Mesothelial cell of epicardium (in vitro differentiated cells): ENCODE measurements at places on chromosomes 4 and X. TPM values are rescaled to one million over a fixed set of nuclear protein-coding genes. Genes with fewer than 3 reads are reported as not detected.

DNA sequence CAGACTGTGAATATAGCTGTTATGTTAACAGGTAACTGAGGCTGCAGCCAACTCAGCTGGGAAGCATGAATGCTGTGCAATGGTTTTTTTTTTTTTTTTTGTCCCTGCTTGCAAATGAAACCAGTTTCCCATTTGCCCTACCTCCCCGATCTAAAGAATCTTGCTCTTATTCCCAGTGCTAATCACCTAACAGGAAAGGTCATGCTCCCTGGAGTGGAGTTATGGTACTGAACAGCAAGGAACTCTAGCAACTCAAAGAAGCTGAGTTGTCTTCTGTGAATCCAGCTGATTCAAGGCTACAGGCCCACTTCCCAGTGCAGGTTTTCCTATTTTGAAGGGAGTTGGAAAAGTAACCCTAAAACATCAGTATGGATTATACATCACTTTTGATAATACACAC lies 52.1 kb downstream of the HTR2C start:
- DNase-seq, result no peak

Gene GPR50
- total RNA-seq, result 0.25 to 0.65 TPM (median 0.64 TPM) in 3 replicates

Gene GNL3L
- 41.3 to 45.0 TPM (median 42.0 TPM) in 3 replicates for total RNA-seq

- DNase-seq, result no peak
Observed at GRCh38 chr4:87188048-87188447, 32.4 kb downstream of the KLHL8 start.

- no peak for DNase-seq
Observed at GRCh38 chrX:47191331-47191730, 2.3 kb upstream of the UBA1 start.

DNA sequence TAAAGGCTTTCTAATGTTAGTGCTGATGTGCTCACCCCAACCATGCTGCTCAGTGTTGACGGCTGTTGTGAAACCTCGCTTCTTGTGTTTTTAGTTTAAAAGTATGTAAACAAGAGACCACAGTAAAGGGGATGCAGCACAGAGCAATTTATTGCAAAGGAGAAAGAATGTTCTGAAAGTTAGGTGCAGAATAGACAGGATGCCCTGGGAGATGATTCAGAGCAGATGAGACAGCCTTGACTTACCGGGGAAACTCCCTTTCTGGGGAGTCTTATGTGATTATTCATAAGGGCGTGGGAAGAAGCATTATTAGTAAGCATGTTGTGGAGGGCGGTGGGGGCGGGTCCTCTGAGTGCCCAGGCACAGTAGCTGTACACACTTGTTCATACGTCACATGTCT lies 47.7 kb downstream of the EVC start:
- DNase-seq, result no peak

Gene IL1RAPL2
- total RNA-seq, result 0.42 to 0.92 TPM (median 0.54 TPM) in 3 replicates

Gene FHIP1A
- total RNA-seq, result 13.9 to 16.8 TPM (median 14.0 TPM) in 3 replicates

DNA sequence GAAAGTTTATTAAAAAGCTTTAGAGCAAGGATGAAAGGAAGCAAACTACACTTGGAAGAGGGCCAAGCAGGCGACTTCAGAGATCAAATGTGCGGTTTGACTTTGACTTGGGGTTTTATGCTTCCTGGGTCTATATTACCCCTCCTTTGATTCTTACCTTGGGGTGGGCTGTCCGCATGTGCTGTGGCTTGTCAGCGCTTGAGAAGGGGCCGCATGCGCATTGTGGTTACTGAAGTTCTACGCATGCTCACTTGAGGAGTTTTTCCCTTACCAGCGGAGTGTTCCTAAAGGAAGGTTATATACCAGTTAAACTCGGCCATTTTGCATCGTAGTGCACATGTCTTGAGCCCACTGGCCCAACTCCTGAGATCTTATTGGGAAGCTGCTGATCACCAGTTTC lies 9.9 kb downstream of the ZNF157 start:
- no peak for DNase-seq

- no peak for DNase-seq
Observed at GRCh38 chr4:110454441-110454840, 21.5 kb upstream of the ENPEP start.

Gene ARHGAP4
- 52.2 to 64.4 TPM (median 62.8 TPM) in 3 replicates for total RNA-seq

Gene CFAP99
- 0.11 TPM in 1 of 3 replicates, not detected in the others for total RNA-seq

DNA sequence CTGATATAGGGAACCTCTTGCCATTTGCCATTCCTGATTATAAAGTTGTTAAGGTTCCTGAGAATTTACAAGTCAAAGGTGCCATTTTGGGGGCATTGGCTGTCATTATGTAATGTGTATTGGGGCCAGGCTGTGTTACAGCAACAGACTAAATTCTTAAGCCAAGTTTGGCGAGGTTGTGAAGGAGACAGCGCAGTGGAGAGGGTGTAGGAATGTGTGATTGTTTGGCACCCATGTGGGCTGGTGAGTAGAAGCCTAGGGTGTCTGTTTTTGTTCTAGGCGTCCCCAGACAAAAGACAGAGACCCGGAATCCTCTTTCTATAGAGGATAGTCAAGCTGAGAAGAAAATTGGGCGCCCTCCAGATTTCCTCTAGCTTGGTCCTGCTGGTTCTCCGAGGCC lies 2535.3 kb downstream of the PCDH7 start:
- DNase-seq, result no peak

GRCh38 chrX:149643496-149643895 lies 11.9 kb upstream of the TMEM185A start:
- no peak for DNase-seq

Gene CTAG1B
- total RNA-seq, result not detected in 3 replicates

DNA sequence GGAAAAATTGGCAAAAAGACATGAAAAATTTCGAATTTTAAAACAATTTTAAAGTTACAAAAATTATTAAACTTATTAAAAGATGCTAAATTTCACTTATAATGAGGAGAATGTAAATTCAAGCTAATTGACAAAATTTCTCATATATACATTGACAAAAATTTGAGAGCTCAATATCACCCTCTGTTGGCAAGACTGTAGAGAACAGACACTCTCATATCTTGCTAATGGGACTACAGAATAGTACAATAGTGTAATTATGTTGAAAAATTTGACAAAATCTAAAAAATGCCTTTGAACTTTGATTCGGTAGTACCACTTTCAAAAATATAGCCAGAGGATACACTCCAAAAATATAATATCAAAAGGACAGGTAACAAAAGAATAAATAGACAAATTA lies 29.8 kb downstream of the DCAF8L2 start:
- no peak for DNase-seq

DNA sequence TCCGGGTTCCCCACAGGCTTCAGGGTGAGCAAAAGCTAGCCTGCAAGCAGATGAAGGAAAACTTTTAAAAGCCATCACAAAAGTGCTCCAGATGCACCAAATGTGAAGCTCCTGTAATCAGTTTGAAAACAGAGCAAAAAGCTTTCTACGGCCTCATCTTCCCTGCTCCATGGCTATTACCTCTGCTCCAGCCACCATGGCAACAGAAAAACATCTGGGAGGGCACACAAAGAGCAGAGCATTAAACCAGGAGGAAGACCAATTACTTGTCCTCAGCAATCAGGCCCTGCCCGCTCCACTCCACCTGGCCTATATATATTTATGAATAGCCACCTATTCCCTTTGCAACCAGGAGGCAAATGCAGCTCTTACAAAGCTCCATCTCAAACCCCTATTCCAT lies 33.6 kb downstream of the TMEM154 start:
- no peak for DNase-seq

- no peak for DNase-seq
Observed at GRCh38 chrX:139106069-139106468, 394.6 kb upstream of the FGF13 start.

Gene BMPR1B
- total RNA-seq, result 2.4 to 3.3 TPM (median 2.6 TPM) in 3 replicates

DNA sequence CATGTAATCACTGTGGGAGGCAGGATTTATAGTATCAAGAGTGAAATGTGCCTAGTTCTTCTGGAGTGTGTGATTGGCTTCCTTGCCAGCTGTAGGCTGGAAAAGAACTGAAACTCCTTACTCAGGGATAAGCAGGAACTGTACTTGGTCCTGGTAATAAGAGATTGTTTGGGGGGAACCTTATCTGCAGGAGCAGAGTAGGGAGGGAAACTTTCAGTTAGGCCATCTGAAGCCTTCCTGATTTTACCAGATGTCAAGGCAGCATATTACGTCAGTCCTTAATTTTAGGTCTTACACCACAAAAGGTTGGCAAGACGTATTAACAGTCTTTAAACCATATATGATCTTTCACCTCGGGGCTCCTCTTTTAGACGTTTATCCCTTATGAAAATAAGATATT lies 231.5 kb upstream of the FMR1 start:
- DNase-seq, result no peak

DNA sequence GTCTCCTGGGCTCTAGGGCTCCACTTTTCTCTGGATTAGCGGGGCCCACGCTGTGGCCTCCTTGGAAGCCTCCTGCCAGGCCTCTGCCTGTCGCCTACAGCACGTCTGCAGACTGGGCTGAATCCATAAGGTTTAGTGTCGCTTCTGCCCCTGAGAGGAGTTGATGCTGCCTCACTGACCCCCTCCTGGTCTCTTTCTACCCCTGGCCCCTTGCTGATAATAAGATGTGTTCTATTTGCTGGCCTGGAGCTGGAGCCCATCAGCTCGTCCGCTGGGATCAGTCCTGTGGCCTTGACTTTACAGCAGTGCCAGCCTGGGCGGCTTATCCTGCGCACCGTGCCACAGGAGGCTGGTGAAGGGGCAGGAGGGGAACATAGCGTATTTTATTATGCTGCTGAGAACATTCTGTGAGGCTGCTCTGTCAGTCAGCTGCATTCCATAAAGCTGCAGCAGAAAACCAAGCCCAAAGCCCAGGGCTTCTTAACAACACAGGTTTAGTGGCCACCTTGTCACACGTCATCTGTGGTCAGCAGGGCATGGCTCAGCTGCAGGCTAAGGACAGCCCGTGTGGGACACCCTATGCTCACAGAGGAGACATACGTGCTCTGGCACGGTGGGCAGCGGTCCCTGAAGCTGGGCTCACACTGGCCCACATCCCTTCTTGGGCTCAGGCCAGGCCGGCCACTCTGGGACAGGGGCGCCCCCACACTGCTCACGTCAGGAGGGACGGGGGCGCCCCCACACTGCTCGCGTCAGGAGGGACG lies 29.3 kb upstream of the HGFAC start:
- no peak for DNase-seq

Gene PABPC1L2B
- not detected in 3 replicates for total RNA-seq

- no peak for DNase-seq
Observed at GRCh38 chr4:83889802-83890201, 353.9 kb downstream of the GPAT3 start.

Gene AKAP14
- not detected in 3 replicates for total RNA-seq

GRCh38 chr4:88246600-88246999 lies 37.8 kb downstream of the PPM1K start:
- DNase-seq, result no peak

Gene WAS
- total RNA-seq, result 1.4 to 2.2 TPM (median 1.5 TPM) in 3 replicates

Gene TMEM31
- 0.74 to 1.2 TPM (median 0.75 TPM) in 3 replicates for total RNA-seq

Gene SLC34A2
- total RNA-seq, result 0.07 to 0.34 TPM (median 0.22 TPM) in 3 replicates

Gene TLR1
- 0.77 to 1.2 TPM (median 0.82 TPM) in 3 replicates for total RNA-seq

Gene PTCHD1
- total RNA-seq, result 5.7 to 7.2 TPM (median 7.0 TPM) in 3 replicates

Gene CXCL11
- total RNA-seq, result not detected in 3 replicates

Gene NPFFR2
- total RNA-seq, result not detected in 3 replicates

DNA sequence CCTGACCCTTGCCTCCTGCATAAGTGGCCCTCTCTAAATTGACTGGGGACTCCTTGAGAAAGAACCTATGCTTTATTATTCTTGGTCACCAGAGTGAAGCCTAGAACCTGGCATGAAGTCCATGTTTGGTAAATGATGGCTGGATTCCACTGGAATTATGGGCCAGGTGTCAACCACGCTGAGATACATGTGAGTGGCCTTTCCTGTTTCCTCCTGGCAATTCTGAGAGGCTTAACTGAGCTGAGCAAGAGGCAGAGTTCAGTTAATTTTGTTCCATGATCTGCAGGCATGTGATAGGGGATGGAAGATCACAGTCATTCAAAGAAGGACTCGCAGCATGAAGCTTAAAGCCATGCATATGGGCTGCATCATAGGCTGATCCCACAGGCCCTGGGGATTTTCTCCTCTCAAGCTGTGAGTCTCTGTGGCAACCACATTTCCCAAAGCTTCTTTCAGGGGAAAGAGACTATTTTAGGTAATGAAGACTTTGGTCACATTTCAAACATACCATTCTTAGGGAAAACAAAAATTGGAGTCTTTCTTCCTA lies 69.4 kb upstream of the CLNK start:
- DNase-seq, result no peak

Gene FGD1
- total RNA-seq, result 38.4 to 39.9 TPM (median 39.1 TPM) in 3 replicates

- no peak for DNase-seq
Observed at GRCh38 chr4:93658443-93658842, 170.1 kb upstream of the ATOH1 start.

DNA sequence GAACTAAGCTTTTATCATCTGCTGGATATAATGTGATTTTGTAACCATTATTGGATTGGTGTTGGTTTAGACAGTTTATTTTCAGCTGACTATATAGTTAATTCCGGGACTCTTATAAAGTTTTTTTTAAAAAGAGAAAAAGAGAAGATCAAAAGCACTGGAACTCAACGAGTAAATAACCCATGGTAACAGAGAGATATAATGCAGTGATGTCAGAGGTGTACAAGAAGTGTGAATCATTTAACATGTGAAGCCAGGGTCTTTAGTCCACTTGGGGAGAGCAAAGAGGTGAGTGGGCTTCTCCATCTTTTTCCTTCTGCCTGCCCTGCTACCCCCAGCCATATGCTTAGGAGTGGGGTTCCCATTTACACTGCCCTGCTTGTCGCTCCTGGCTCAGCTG lies 3.2 kb downstream of the TMEM165 start:
- no peak for DNase-seq

Gene ENPEP
- total RNA-seq, result 11.9 to 15.3 TPM (median 13.4 TPM) in 3 replicates

- peak; percentile 81 for DNase-seq
Observed at GRCh38 chr4:186725469-186726425, 2.1 kb upstream of the FAT1 start.

- no peak for DNase-seq
Observed at GRCh38 chr4:81522711-81523110, 51.0 kb upstream of the RASGEF1B start.

DNA sequence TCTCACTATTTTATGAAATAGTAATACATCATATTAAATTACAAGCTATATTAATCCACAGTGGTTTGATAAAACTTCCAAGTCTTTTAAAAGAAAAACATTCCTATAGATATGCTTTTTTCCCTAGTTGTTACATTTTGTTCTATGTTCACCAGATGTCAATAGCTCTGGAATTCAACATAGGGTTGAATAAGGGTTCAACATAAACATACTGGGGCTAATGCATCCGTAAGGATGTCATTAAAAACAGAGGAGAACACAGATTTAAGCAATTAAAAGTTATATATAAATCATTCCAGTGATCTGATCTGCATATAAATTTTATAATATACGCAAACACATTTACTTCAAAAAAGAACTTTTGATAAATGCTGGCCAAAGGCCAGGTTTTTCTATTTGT lies 32.5 kb downstream of the SULT1B1 start:
- no peak for DNase-seq

GRCh38 chr4:86019906-86020305 lies 339.9 kb downstream of the MAPK10 start:
- DNase-seq, result no peak

- no peak for DNase-seq
Observed at GRCh38 chr4:106530821-106531220, 162.2 kb upstream of the GIMD1 start.
